Hindlimb muscle (tissue), 1 donor: ENCODE measurements at places on chromosomes 13 and 19.
A peak's percentile ranks its signal among the peaks of the same experiment; 100 is the strongest.

DNA sequence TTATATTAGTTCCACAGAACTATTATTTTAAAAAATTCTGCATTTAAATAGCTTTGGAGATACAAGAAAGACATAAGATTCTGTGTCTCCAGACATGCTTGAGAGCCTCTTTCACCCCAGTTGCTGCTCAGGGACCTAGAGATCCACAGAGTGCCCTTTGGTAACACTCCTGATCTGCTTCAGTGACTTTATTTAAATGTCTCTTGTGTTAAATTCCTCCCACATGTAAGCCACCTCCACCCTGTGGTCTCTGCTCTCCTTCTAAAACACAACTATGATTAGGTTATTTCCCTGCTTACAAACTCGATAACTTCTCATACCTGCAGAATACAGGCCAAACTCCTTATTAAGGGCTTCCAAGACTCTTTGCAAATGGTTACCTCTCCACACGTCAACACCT lies 141.0 kb downstream of the RFC3 start:
- no peak for DNase-seq

DNA sequence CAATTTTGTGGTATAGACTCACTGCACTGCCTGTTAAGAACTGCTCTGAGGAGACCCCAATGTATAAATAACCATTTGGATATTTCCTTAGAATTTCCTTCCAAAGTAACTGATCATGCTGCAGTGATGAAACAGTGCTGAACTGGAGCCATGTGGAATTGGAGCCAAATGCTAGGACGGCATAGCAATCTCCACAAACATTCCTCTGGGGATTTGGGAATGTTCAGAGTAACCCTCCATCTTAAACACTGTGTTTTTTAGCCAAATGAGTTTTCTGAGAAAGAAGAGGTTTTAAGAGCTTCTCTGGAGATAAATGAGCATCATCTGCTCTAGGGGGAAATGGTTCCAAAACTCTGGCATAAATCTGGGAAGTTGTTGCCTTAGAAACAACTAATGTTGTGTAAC lies 98.2 kb downstream of the OLFM4 start:
- peak; percentile 86 for DNase-seq

- no peak for DNase-seq
Observed at GRCh38 chr19:10724573-10725071, 6.7 kb downstream of the DNM2 start.

DNA sequence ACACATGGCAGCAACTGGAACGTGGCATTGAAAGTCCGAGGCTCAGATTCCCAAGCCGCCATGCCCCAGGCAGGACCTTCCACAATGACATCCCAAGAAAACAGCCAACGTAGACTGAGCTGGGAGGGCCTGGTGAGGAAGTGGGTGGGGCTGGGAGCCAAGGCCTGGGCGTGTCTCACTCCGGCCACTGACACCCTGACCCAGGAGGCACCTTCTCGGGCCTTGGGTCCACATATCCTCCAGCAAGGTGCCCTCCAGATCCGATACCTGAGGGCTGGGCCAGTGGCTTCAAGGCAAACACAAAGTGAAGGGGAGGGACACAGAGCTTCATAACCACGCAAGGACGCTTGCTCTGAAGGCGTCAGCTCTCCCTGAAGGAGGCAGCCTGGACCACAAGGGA lies 43.0 kb downstream of the RAB20 start:
- no peak for DNase-seq

- no peak for DNase-seq
Observed at GRCh38 chr13:21138561-21138960, 37.8 kb downstream of the SKA3 start.

GRCh38 chr13:84659359-84659661 lies 777.0 kb upstream of the SLITRK1 start:
- no peak for DNase-seq

DNA sequence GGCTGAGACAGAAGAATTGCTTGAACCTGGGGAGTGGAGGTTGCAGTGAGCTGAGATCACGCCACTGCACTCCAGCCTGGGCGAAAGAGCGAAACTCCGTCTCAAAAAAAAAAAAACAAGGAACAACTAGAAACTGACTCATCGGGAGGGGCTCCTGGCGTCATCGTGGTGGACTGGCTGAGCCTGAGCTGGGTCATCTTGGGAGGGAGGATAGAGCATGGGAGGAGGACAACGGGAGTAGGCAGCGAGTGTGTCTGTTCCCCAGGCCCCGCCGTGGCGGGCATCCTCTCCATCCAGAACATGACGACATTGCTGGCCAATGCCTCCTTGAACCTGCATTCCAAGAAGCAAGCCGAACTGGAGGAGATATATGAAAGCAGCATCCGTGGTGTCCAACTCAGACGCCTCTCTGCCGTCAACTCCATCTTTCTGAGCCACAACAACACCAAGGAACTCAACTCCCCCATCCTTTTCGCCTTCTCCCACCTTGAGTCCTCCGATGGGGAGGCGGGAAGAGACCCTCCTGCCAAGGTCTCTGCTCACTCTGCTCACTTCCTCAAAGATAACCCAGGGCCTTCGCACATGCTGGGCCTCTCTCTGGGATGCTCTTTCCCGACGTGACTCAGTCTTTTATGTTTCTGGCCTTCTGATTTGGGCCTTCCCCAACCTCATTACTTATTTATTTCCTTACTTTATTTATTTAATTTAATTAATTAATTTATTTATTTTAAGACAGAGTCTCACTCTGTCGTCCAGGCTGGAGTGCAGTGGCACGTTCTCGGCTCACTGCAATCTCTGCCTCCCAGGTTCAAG lies 16.6 kb downstream of the DDX39A start:
- DNase-seq: no peak

GRCh38 chr13:24683838-24684599 lies 3.8 kb downstream of the ATP12A start:
- no peak for DNase-seq

DNA sequence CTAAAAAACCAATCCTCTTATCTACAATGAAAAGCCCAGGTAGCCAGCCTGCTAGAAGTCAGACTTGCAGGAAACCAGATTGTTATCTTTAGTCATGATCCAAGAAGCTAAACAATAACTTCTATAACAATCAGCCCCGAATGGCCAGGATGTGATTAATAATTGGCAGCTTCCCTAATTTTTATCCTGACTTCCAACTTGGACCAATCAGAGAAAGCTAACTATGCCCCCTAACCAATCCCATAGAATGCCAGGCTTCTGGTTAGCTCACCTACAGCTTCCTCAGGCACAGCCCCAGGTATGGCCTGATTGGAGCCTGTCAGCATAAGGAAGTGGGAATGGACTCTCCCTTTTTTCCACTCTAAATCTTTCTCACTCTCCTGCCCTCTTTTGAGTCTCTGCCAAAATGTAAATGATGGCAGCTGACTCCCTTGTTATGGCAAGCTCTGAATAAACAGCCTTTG lies 394.9 kb downstream of the DLEU7 start:
- no peak for DNase-seq

- DNase-seq: no peak
Observed at GRCh38 chr13:21526707-21527540, 67.8 kb upstream of the ZDHHC20 start.

DNA sequence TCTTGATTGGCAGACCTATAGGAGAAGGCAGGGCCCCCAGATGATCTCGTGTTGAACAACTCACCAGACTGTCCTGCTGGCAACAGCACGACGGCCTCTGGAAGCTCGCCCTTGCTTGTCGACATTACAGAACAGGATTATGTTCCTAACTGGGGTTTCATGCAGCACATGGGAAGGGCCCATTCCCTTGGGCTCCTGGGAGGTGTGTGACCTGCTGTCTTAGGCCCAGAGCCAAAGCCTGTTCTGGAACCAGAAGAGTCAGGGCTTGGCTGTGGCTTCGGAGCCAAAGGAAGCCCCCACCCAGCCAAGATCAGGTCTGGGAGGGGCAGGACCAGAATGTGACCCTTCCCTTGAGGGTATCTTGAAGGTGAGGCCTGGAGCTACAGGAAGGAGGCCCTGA lies 36.9 kb downstream of the RGCC start:
- no peak for DNase-seq

GRCh38 chr19:45409557-45409920 lies 3.1 kb downstream of the POLR1G start:
- DNase-seq: no peak

GRCh38 chr19:17385878-17386611 lies 8.0 kb downstream of the CCDC194 start:
- DNase-seq: peak; percentile 59

GRCh38 chr19:10155839-10156238 lies 36.1 kb upstream of the EIF3G start:
- DNase-seq: no peak

DNA sequence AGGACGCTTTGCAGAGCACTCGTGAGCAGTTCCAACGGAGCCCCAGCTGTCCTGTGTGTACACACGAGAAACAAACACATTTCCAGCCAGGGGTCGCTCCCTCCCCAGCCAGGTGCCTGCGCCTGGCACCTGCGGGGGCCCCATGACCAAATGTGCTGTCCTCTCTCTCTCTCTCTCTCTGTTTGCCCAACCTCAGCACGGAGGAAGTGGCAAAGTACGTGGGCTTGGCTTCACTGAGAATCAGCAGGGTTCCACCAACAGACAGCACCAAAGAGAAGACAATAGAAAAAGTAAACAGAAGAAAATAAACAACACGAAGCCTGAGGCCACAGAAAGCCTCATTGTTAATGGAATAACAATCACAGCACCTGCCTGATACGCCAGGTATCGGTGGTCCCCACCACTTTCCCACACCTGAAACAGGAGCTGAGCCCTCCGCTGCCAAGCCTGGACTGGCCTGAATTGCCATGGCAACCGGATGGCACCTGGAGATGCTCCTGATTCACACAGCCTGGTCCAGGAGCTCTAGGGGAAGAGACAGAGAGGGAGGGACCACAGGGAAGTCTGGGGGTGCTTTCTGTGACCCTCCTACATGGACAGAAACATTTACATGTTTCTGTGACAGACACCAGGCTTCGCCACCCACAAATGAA lies 103.9 kb upstream of the CACNA1A start:
- DNase-seq: no peak

DNA sequence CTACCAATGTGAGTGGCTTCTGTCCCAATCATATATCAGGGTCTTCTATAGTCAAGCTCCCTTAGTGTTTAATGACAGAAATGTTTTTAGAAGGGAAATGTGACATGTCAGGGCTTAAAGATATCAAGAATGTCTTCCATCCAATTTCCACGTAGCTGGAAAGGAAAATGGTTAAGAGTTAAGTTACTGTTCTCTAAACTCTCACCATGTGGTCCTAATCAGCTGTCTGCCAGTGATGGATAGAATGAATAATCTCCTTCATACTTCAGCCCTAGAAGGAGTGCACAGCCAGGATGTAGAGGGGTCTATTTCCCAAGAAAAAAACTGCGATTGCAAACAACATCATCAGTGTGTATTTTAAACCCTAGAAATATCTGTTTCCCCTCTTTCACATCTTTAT lies 36.3 kb downstream of the FLT1 start:
- DNase-seq: no peak

GRCh38 chr13:80957019-80957655 lies 616.2 kb upstream of the SPRY2 start:
- no peak for DNase-seq

GRCh38 chr13:71873418-71874247 lies 6.6 kb upstream of the DACH1 start:
- DNase-seq: no peak

- no peak for DNase-seq
Observed at GRCh38 chr13:22014469-22014868, 343.6 kb downstream of the FGF9 start.

DNA sequence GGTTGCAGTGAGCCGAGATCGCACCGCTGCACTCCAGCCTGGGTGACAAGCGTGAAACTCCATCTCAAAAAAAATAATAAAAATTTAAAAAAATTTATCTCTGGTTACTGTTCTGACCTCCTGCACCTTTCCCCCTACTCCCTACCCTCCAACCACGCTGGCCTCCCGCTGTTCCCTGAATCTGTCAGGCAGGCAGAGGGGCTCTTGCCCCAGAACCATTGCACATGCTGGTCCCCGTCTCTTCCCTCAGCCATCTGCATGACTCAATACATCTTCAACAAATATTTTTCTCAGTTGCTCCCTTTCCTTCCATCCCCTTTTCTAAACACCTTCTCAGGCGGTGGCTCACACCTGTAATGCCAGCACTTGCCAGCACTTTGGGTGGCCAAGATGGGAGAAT lies 1.1 kb upstream of the FAM187B start:
- no peak for DNase-seq

DNA sequence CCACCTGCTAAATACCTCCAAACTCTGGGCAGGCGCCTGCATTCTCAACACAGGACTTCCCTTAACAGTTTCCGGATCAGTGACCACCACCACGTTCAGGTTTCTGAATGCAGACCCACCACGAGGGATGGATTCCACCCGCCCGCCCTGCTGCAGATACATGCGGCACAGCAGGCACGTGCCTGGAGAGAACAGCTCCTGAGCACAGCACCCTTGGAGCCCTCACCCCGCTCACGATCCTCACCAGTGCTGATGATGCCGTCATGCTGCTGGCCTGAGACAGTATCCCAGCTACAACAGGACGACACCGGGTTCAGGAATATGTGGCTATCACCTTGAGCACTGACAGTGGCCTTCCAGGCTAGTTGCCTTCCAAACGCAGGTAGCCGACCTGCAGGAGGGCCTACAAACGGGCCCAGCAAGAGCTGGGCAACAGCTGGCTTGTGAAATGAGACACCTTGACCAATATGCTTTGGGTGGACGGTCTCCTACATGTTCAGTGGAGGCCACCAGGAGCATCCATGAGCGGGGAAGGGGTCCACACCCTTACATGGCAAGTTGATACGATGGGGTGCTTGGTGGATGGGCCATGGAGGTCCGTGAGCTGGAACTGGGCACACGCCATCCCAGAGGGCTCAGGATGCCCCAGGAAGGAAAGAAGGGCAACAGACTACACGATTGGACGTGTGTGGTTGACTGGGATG lies 9.9 kb upstream of the QTRT1 start:
- DNase-seq: no peak

GRCh38 chr19:17404621-17405249 lies 695 bp downstream of the BST2 start:
- no peak for DNase-seq

GRCh38 chr13:100314132-100314910 lies 225.4 kb downstream of the PCCA start:
- DNase-seq: no peak

DNA sequence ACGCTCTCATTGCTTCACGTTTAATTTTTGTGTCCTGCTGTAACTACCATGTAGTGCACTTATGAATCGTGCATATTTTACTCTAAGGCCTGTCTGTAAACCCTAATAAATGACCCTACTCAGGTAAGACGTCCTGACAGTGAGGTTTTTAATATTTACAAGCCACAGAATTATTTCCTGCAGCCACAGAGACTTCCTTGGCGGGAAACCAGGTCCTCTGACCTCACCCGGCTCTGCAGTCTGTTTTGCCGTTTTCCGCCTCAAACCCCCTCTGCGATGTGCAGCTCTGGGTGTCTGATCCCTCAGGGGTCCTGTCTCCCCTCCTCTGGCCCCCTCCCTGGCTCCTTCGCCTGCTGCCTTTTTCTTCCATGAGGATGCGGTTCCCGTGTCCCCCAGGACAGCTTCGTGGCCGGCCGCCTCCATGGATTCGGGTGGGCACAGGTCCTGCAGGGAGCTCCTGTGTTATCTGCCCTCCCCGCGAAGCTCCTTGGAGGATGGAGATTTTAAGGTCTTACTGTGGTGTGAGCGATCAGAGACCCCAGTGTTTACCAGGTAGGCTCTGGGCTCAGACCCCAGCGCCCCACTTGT lies 66.3 kb downstream of the MCF2L start:
- DNase-seq: peak; percentile 38

GRCh38 chr19:2355168-2356035 lies 4.7 kb upstream of the TMPRSS9 start:
- DNase-seq: no peak

- DNase-seq: no peak
Observed at GRCh38 chr13:67151652-67152051, 78.5 kb downstream of the PCDH9 start.

- no peak for DNase-seq
Observed at GRCh38 chr19:3098515-3099346, 4.6 kb downstream of the GNA11 start.
